ENCODE measurements at places on chromosomes 2 and 18.
A peak's percentile ranks its signal among the peaks of the same experiment; 100 is the strongest.

DNA sequence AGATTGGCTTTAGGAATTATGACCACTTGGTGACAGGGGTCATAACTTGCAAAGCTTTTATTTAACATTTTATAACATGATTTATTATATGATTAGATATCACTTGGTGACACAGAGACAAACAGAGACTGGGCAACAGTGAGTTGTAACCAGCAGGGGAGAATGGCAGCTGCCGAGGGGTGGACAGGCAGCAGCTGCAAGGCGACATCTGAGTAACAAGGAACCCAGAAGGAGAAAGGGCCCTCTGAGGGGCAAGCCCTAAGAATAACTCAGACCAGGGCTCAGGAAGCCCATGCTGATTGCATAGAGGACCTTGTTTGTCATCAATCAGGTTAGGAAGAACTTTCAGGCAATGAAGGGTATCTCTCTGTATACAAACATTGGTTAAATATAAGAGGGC, 339.9 kb upstream of the SOX11 start:
- no peak overlapping the region for H3K27ac ChIP-seq
- H3K36me3 ChIP-seq: no peaks in the 10 kb centered on the region
- DNase-seq: no peak
- H3K4me1 ChIP-seq: no peaks in the 10 kb centered on the region

DNA sequence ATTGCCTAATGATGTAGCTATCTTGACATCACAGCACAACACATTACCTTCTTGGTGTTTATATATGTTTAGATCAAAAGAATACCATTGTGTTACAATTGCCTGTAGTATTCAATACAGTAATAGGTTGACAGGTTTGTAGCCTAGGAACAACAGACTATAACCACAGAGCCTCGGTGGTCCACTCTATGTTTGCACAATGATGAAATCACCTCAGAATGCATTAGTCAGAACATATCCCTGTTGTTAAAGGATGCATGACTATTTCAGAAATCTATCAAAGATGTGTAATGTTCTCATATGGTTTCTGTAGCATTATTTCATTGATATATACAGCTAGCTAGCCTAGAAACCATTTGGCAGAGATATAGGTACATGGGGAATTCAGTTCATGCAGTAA, 8.9 kb downstream of the METTL5 start:
- H3K4me1 ChIP-seq: peaks cover 3% of the 10 kb centered on the region
- H3K27me3 ChIP-seq: no peaks in the 10 kb centered on the region
- H3K36me3 ChIP-seq: peaks cover 8% of the 10 kb centered on the region
- H3K4me3 ChIP-seq: no peak overlapping the region

GRCh38 chr2:147495734-147496133, 349.1 kb upstream of the ACVR2A start:
- DNase-seq: no peak
- H3K4me1 ChIP-seq: peaks cover 34% of the 10 kb centered on the region
- H3K4me3 ChIP-seq: no peak overlapping the region

DNA sequence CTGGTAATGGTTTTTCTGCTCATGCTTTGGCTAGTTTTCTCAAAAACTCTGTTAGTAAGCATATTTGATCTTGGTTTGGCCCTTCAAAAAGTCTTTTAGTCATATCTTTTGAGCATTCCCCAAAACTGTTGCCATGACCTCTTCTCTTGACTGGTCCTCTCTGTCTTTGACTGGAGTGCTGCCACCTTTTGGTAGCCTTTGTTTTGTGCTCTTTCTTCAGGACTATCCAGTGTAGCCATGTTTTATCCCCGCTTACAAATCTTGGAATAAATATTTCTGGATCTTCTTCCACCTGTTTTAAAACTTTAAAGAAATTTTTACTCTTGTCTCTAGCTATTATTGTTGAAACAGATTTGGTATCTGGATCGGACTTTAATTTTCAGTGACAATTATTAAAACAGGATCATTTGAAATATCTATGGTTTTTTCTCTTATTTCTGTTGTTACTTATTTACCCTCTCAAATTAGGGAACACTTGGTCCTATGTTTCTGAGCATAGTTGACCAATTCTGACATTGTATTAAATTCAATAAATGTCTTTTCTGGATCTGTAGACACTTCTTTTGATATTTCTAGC, 965 bp upstream of the ELOA2 start:
- H3K4me3 ChIP-seq: no peak overlapping the region
- H3K27ac ChIP-seq: no peak overlapping the region
- H3K36me3 ChIP-seq: no peaks in the 10 kb centered on the region
- no peaks in the 10 kb centered on the region for H3K4me1 ChIP-seq
- no peak for DNase-seq
- peaks cover 23% of the 10 kb centered on the region for H3K27me3 ChIP-seq

- no peak overlapping the region for H3K27ac ChIP-seq
- DNase-seq: no peak
- no peaks in the 10 kb centered on the region for H3K27me3 ChIP-seq
- H3K36me3 ChIP-seq: no peaks in the 10 kb centered on the region
- H3K4me3 ChIP-seq: no peak overlapping the region
These were observed 261.3 kb upstream of the MEIS1 start for GRCh38 chr2:66173645-66174044.

DNA sequence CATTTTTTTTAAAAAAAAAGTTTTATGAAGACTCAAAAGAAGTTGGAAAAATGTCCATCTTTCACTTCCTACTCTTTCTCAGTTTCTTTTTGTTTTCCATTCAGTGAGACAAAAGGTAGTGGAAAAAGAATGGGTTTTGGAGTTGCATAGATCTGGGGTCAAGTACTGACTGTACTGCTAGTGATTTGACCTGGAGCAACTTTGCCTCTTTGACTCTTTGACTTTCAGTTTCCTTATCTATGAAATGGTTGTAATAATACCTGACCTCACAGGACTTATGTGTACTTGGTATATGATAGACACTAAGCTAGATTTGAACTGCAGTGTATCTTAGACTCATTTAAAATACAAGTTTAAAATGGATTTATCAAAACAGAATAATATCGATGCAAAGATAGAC, 3.5 kb upstream of the KCNE4 start:
- H3K36me3 ChIP-seq: no peaks in the 10 kb centered on the region
- no peak overlapping the region for H3K27ac ChIP-seq
- no peak overlapping the region for H3K4me3 ChIP-seq
- H3K27me3 ChIP-seq: peaks cover 17% of the 10 kb centered on the region

DNA sequence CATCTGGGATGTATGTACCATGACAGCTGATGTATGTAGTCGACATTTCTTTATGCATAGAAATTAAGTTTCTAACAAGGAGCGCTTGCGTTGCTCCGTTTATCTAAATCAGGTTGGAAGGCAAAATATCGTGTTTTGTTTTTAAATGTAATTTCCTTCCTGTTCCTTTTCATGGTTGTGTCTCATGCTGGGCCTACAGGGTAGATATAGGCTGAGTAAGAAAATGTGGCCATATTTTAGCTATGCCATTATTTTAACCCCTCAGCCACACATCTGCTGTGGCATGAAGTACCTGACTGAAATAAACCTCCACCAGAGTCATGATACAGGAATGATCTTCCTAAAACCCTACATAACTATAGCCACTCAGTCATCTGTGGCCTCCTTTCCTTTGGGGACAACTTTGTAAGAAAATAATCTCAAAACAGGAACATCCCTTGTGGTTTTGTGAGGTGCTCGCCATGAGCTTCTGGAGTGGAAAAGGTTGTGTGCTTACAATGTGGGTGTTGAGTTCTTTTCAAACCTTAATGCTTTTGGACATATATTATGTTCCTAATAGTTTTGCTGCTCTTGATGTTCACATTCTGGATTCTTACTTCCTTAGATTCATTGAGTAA, 214.3 kb downstream of the FAM210A start:
- H3K27me3 ChIP-seq: no peaks in the 10 kb centered on the region
- H3K4me3 ChIP-seq: no peak overlapping the region
- H3K4me1 ChIP-seq: peaks cover 21% of the 10 kb centered on the region
- peaks cover 3% of the 10 kb centered on the region for H3K36me3 ChIP-seq

DNA sequence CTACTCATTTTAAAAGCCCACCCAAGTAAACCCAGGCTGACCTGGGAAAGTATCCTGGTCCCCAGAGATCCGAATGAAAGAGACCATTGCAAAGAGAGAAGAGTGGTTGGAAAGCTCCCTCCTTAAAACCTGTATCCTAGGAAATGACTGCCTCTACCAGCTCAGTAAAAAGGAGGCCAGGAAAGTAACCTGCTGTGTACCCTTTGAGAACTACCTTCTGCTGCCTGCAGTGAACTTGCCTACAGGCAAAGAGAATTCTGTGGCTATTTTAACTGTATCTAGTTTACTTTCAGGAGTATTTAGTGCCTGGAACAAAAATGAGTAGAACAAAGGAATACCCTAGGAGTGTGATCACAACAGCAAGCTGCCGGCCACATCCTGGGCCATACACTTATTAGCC, 641.7 kb upstream of the NRXN1 start:
- H3K27ac ChIP-seq: no peak overlapping the region
- no peak for DNase-seq
- no peaks in the 10 kb centered on the region for H3K27me3 ChIP-seq
- no peaks in the 10 kb centered on the region for H3K4me1 ChIP-seq
- H3K4me3 ChIP-seq: no peak overlapping the region

GRCh38 chr2:37692711-37693110, 21.3 kb upstream of the CDC42EP3 start:
- no peak overlapping the region for H3K4me3 ChIP-seq
- H3K27ac ChIP-seq: peak overlapping the region; percentile 39
- peaks cover 4% of the 10 kb centered on the region for H3K4me1 ChIP-seq
- no peaks in the 10 kb centered on the region for H3K27me3 ChIP-seq

GRCh38 chr2:42850016-42850805, 57.8 kb upstream of the HAAO start:
- H3K36me3 ChIP-seq: no peaks in the 10 kb centered on the region
- no peak for DNase-seq
- H3K4me3 ChIP-seq: no peak overlapping the region
- no peak overlapping the region for H3K27ac ChIP-seq

- H3K27ac ChIP-seq: no peak overlapping the region
- H3K36me3 ChIP-seq: peaks cover 4% of the 10 kb centered on the region
- H3K4me3 ChIP-seq: peak overlapping the region; percentile 47
- H3K4me1 ChIP-seq: peaks cover 29% of the 10 kb centered on the region
- H3K27me3 ChIP-seq: no peaks in the 10 kb centered on the region
These were observed 9.1 kb downstream of the TMEM127 start for GRCh38 chr2:96256611-96257113.

DNA sequence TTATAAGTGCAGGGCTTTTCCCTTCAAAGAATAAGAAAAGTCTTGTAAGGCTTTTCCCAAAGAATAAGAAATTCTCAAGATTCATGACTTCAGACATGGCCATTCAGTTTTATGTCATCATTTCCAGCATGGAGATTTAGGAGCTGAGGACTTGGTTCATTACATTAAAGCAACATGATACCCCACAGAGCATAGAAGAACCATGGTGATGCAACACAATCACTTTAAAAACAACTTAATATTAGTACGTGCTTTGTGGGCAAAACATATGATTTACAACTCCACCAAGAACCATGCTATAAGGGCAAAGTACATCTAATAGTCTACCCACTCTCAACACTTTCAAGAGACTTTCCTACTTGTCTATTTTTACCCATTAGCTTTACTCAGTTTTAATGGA, 214.4 kb downstream of the SRBD1 start:
- DNase-seq: no peak
- H3K27ac ChIP-seq: no peak overlapping the region
- no peaks in the 10 kb centered on the region for H3K36me3 ChIP-seq
- H3K27me3 ChIP-seq: no peaks in the 10 kb centered on the region
- H3K4me1 ChIP-seq: no peaks in the 10 kb centered on the region

DNA sequence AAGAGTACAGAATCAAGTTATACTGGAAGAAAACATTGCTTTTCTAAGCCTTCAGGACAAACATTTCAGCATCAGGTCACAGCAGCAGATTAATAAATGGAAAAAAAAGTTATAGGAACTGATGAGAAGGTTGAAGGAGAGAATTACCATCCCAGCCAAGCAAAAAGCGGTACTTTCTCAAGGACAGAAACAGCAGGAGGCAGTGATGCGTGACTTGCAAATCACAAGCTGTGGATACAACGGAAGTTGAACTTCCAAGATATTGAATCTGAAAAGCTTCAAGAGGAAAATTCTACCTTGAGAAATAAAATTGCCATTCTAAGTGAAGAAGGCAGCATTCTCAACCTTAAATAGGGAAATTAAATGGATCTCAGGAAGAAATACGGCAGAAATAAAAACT, 18.5 kb upstream of the SERPINB12 start:
- peaks cover 55% of the 10 kb centered on the region for H3K27me3 ChIP-seq
- peaks cover under 1% of the 10 kb centered on the region for H3K4me1 ChIP-seq

DNA sequence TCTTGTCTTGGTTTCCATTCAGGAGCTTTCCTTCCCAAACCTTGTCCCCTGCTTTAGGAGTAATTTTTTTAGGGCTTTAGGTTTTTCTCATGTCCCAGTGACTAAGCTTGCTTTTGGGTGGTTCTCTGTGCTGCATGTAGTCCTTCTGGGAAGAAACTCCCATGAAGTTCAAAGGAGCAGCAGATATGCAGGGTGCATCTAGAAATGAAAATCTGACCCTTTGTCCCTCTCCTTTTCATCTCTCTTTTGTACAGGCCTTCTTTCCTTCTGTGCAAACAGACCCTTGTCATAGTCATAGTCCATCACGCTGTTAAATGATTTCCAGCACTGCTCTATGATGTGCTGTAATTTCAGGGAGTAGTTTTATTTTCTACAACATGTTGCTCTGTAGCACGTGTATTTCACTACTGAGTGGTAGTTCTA, 20.4 kb downstream of the FMNL2 start:
- H3K4me1 ChIP-seq: no peaks in the 10 kb centered on the region
- H3K27ac ChIP-seq: no peak overlapping the region
- no peak for DNase-seq

GRCh38 chr18:3873698-3874097, 423.7 kb downstream of the TGIF1 start:
- no peaks in the 10 kb centered on the region for H3K36me3 ChIP-seq
- H3K4me1 ChIP-seq: peaks cover 10% of the 10 kb centered on the region
- peaks cover 64% of the 10 kb centered on the region for H3K27me3 ChIP-seq
- no peak overlapping the region for H3K4me3 ChIP-seq
- no peak overlapping the region for H3K27ac ChIP-seq

GRCh38 chr18:44786688-44787087, 106.0 kb downstream of the SETBP1 start:
- H3K27ac ChIP-seq: no peak overlapping the region
- no peak overlapping the region for H3K4me3 ChIP-seq
- H3K36me3 ChIP-seq: peaks cover 3% of the 10 kb centered on the region
- no peak for DNase-seq
- peaks cover 43% of the 10 kb centered on the region for H3K27me3 ChIP-seq

DNA sequence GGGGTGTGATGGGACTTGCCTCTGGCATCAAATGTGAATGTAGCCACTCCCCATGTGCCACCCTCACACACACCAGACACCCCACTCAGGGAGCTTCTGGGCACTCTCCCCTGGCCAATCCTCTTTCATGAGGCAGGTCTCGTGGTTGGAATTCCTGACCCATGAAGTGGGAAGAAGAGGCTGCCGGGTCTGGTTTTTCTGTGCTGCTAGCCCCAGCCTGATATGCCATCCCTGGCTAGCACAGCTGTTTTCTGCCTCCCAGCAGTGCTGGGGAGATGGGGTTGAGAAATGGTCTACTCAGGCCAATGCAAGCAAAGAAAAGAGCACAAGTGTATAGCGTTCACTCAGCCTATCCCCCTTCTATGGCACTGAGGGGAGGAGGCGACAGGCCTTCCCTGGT, 1.2 kb upstream of the C2orf72 start:
- peaks cover 6% of the 10 kb centered on the region for H3K4me1 ChIP-seq

GRCh38 chr2:231680285-231680991, 27.9 kb upstream of the PTMA start:
- H3K4me3 ChIP-seq: peak overlapping the region; percentile 12
- peaks cover 11% of the 10 kb centered on the region for H3K36me3 ChIP-seq
- peaks cover 7% of the 10 kb centered on the region for H3K4me1 ChIP-seq
- no peak overlapping the region for H3K27ac ChIP-seq
- no peak for DNase-seq
- peaks cover 22% of the 10 kb centered on the region for H3K27me3 ChIP-seq

All from T-helper 17 cell (primary cell).